Hematopoietic multipotent progenitor cell treated with erythropoietin and hydrocortisone succinate and interleukin-3 and kit ligand, for 6 days (in vitro differentiated cells): ENCODE measurements at places on chromosomes 16 and 17.

DNA sequence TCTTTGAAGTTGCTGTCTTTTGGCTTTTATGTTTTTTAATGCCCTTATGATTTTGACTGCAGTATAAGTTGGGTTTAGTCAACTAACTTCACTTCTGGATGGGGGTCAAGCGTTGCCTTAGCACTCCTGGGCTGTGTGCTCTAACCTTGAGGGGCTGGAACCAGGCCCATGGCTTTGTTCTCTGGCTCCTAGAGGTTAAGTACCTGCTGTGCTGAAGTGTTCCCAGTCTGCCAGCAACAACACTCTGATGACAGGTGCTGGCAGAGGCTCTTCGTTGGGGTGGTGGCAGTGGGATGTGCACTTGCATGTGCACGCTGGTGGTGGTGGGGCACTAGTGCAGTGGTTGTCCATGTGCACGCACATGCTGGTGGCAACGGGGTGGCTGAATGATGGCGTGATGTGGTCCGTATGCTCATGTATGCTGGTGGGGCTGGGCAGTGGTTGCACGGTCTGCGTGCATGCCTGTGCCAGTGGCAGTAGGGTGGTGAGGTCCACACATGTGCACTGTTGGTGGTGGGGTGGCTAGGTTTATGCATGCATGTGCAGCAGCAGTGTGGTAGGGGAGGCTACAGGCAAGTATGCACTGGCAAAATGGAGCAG is 447.8 kb upstream of the GOT2 start:
- no peak for DNase-seq

DNA sequence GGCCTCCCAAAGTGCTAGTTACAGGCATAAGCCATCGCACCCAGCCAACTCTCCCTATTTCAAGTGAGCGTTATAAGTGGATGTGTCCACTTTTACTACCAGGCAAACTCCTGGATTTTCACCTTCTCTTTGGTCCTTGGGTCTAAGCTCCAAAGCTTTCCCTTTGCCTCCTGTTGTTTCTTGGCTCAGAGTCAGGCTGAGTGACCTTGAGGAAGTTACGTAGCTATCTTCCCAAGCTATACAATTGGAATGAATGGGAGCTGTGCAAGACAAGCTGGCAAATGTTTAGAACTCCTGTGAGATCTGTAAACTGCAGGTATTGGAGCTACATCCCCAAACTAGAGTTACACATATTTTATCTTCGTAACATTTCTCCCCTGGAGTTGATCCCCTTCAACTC is 20.3 kb downstream of the NXPH3 start:
- no peak for DNase-seq

DNA sequence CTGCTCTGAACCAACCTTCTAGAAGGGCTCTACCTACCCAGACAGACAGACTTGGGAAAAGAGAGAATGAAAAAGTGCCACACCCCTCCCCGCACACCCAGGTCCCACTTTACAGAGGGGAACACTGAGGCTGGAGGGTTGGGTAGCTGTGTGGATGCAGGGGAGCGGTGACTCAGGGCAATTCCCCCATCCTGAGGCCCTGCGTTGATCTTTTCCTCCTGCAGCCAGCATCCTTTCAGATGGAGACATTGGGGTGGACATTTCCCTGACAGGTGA is 10.0 kb downstream of the CETP start:
- DNase-seq = no peak

DNA sequence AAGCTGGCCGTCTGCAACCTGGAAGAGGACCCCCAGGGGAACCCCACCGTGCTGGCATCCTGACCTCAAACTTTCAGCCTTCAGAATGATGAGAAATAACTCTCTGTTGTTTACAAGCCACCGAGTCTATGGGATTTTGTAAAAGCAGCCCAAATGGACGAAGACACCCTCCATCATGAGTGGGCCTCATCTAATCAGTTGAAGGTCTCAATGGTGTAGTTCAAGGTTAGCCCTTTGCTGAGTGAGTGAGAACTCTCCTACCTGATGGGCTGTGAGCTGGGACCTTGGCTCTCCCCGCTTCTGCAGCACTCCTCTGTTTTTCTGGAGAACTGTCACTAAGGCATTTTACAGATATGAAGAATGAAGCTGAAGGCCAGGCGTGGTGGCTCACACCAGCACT is 325.9 kb upstream of the TNRC6C start:
- DNase-seq = no peak

GRCh38 chr16:80990577-80990976 is 16.1 kb downstream of the CMC2 start:
- DNase-seq = no peak

GRCh38 chr16:72937916-72938794 is 109.8 kb downstream of the ZFHX3 start:
- no peak for DNase-seq

- no peak for DNase-seq
These were observed 356.4 kb downstream of the WWOX start for GRCh38 chr16:78455861-78456260.

- no peak for DNase-seq
These were observed 1.2 kb downstream of the HSDL1 start for GRCh38 chr16:84143784-84144199.

GRCh38 chr17:76568811-76569221 is 16.8 kb downstream of the ST6GALNAC2 start:
- no peak for DNase-seq

DNA sequence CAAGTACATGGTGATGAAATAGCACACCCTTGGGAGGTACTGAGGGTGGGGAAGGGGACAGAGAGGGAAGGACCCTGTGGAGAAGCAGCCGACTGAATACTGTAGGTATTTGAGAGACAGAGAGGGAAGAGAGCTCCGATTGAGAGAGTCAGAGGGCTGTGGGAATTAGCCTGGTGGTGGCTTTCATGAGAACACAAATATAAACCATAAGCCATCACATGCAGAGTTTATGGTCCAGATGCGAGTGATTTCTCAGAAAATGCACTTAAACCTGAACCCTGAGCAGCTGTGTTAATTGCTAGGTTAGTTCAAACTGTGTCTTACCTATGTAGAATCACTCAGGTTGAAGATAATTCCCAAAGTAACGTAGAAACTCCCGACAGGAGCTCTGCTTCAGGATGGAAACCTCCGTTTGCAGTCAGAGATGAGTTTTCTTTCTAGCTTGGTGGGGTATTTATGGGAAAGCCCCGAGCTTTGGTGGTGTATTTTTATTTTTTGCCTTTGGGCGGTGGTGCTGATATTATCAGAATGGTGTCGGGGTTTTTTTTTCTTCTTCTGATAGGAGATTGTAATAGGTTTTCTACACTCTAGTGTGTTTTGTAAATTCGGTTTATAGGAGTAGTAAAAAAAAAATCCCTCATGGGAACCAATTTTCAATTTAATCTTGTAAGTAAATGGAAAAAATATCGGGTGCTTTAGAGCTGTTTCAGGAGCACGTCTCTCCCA is 184.9 kb upstream of the CACNG5 start:
- no peak for DNase-seq

DNA sequence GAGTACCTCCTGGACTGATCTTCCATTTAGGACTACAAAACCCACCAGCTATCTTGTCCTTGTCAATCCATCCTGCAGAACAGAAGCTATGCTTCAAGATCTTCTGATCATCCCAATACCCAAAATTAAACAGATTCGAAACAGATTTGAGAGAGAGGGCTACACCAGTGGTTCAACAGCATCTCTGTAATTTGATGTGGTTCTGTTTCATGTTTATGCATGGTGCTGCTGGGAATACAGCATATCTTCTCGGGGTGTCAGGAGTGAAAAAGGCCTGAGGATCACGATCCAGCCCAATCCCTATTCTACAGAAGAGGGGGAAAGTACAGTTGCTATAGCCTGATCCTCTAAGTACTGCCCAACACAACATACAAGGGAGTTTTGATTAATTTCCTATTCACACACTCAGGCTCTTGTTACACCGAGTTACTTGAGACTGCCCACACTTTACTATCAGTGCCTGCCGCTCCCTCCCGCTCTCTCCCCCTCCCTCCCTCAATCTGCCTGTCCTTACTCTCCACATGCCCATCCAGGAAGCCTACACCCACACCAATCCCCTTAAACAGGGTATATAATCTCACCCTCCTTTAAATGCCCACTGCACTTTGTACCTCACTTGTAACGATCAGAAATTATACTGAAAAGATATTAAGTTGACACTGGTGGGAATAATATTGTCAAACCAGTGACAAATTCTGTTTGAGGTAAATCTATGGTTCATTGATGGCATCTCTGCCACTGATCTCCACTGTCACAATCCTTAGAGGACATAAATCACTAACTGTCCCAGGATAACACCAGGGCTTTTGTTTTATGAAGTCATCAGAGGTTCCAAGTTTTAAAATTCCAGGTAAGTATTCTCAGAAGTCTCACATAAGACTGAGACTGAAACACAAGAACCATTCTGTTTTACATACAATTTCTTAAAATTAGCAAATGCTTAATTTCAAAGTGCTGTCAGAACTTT is 89.3 kb upstream of the PLEKHM1 start:
- peak; percentile 45 for DNase-seq

- peak; percentile 30 for DNase-seq
These were observed 139.7 kb downstream of the SEC14L1 start for GRCh38 chr17:77280304-77281121.

DNA sequence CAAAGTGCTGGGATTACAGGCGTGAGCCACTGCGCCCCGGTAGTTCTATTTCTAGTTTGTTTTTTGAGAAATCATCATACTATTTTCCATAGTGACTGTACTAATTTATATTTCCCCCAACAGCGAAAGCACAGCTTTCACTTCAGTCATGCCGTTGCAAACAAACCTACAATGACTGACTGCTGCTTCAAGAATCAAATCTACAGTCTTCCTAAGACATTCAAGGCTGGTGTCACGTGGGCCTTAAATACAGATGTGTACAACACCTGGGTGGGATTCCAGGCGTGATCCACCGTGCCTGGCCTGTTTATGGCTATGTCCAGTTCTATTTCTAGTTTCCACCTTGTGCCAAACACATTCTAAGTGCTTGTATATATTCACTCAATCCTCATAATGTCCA is 72.0 kb downstream of the ABCC6 start:
- DNase-seq = no peak

GRCh38 chr16:49560004-49560830 is 186.6 kb downstream of the C16orf78 start:
- DNase-seq = no peak

GRCh38 chr16:87496447-87496801 is 3.6 kb upstream of the ZCCHC14 start:
- DNase-seq = peak; percentile 30

DNA sequence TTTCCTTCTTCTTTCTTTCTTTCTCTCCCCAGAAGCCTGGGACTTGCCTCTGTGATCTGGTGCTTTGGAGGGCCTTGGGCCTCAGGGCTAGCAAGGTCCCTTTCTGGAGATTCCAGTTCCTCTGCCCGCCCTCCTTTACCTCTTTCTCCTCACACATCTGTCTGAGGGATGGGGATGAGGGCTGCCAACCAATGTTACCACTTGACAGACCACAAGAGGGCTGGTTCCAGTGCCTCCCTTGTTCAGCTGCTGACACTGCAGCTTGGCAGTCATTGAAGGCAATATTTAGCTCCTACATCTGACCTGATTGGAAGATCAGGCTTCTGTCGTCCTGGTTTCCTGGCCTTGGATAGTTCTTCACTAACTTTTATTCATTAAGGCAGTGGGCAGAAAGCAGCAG is 3.6 kb upstream of the ZNF652 start:
- peak; percentile 82 for DNase-seq

DNA sequence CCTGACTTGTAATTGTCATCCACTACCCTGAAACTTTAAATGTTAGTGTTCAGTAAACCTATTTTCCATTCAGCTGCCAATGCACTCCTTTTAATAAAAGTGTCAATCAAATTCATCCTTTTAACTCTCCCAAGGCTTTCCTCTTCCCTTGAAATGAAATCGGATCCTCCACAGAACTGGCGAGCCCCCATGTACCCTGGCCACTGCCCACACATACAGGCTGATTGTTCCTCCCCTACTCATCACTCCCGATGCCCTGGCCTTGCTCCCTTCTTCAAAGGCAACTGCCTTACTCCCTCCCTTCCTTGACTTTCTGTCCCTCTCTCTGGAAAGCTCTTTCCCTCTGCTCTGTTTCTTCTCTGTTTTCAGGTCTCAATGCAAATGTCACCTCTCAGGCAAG is 7.6 kb downstream of the KRT33A start:
- no peak for DNase-seq

DNA sequence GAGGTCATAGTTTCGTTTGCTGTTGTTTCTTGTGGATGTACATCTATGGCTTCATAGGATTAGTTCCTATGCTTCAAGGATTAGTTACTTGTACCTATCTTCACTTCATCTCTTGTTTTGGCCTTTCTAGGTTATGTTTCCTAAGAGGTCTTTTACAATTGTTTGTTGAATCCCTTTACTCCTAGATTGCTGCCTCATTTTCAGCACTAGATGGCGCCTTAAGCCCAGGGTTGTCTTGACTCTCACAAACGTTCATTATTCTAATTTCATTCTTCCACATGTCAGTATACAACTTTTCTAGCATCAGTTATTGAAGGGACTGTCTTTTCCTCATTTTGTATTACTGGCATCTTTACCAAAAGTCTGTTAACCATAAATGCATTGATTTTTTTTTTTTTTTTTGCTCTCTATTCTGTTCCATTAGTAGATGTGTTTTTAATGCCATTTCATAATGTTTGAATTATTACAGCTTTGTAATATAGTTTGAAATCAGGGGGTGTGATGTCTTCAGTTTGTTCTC is 45.0 kb upstream of the NACA2 start:
- peak; percentile 78 for DNase-seq

GRCh38 chr17:66488864-66489263 is 186.5 kb downstream of the PRKCA start:
- no peak for DNase-seq

DNA sequence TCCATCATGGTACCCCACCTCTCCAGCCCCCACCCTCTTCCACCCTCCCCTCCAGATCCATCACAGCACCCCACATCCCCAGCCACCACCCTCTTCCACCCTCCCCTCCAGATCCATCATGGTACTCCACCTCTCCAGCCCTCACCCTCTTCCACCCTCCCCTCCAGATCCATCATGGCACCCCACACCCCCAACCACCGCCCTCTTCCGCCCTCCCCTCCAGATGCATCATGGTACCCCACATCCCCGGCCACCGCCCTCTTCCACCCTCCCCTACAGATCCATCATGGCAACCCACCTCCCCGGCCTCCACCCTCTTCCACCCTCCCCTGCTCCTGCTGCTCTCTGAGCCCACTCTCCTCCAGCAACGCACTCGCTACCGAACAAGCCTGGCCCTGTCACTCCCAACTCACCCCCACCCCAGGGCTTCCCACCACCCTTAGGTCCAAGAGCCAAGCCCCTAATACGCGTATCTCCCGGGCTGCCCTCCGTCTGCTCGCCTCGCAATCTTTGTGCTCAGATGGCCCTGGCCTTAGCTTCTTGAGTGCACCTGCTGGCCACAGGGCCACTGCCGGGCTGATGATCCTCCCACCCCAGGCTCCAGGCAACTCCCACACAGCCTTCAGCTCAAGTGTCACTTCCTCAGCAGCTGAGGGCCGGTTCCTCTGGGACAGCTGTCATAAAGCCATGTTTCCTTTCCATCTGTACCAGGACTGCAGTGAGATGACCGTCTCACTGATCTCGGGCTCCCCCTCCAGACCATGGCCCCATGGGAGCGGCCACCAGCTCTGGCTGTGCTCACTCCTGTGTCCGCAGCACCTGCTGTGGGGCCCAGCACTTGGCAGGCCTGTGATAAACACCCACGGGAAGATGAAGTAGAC is 25.5 kb downstream of the KDM8 start:
- no peak for DNase-seq

GRCh38 chr17:62032480-62032879 is 32.6 kb downstream of the MED13 start:
- no peak for DNase-seq

GRCh38 chr17:50697663-50698272 is 9.9 kb downstream of the ANKRD40 start:
- DNase-seq = no peak
